Nucleus accumbens (tissue), 56 donors: ENCODE measurements at places on chromosomes 11 and 22.

DNA sequence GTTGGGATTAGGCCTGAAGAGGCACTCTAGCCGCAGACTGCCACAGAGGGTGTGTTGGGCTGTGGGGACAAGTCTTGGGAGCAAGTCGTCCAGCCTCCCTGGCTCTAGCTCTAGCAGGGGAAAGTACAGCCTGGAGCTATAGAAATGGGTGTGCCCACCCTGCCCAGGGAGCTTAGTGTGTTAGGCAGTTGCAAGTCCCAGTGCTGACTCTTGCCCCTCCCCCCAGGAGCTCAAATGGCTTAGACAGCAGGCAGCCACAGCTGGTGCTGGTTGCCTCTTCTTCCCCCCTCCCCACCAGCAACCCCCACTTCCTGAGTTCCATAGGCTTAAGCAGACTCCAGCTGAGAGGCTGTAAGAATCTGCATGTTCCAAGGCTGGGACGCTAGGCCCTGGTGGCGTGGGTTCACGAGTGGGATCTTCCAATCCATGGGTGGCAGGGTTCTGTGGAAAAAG, 61.2 kb downstream of the GUCY1A2 start:
- no peak for DNase-seq

DNA sequence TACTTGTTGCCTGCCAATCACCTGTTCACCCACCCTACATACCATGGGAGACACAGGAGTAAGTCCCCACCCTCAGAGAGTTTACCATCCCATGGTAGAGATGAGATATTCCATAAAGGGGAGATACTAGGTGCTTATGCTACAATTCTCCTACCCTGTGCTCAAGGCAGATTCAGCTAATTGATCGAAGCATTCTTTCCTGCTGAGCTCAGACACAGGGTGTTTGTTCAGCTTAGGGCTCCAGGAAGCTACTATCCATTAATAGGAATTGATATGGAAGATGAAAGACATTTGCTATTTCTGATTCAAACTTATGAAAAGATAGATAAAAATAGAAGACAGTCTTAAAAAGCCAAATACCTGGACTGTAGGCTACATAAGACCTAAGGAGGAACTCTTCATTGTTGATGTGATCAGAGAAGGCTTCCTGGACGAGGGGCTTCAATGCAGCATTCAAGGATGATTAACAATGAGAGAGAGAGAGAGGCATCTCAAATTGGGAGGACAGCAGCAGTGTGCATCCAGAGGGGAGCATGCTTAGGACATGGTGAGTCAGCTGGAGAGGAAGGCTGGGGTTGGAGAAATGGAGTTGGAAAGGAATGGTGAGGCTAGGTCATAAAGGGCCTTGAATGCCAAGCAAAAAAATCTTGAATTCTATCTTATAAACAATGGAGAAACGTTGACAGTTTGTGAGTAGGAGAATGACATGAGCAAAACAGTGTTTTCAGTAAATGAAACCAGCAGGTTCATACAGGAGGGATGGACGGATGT, 15.0 kb downstream of the SYT13 start:
- no peak for DNase-seq

GRCh38 chr11:17314904-17315426, 36.6 kb upstream of the NCR3LG1 start:
- DNase-seq, result no peak

- DNase-seq, result no peak
Observed at GRCh38 chr11:70365544-70365927, 32.8 kb upstream of the CTTN start.

- no peak for DNase-seq
Observed at GRCh38 chr11:119310682-119311052, 6.3 kb downstream of the MCAM start.

DNA sequence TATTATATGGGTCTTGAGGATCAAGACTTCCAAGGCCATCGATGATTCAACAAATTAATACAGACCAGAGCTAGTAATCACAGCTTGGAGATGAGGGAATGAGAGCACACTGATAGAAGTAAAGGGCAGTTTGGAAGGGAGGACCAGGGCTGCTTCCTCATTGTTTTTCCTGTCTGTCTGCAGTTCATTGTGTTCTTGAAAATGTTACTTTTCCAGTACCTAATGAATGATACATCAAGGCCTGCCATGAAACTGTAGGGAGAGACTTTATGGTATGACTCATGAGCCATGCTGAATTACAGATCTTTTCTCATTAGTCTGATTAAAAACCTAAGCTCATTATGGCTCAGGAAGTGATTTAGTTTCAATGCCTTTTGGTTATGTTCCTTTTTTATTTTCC, 855.6 kb downstream of the KCNA4 start:
- no peak for DNase-seq

GRCh38 chr11:96061069-96061468, 137.2 kb upstream of the MTMR2 start:
- DNase-seq, result no peak

DNA sequence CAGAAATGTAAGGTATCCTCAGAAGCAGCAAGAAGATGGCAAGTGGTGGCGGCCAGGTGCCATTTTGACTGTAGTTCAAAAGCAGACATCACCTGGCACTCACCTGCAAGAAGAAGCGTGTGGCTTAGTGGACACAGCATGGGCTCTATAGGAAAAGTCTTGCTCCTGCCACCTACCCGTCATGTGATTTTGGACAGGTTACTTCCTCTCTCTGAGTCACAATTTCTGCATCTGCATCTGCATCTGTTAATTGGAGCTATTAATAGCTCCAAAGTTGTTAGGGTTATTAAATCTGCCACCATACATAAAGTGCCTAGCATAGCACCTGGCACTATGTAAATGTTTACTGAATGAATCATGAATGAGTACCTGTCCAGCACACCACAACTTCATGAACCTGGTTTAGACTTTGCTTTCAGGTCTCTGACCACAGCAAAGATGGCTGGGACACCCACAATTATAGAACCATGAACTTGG, 16.8 kb downstream of the RAB30 start:
- DNase-seq, result no peak
